ENCODE measurements at places on chromosomes 11 and 22.

- no peak overlapping the region for H3K4me3 ChIP-seq
- no peaks in the 10 kb centered on the region for H3K27me3 ChIP-seq
- DNase-seq: no peak
- H3K4me1 ChIP-seq: no peaks in the 10 kb centered on the region
- H3K36me3 ChIP-seq: peaks cover 10% of the 10 kb centered on the region
Measured at GRCh38 chr11:58629857-58630256, 7.4 kb downstream of the CNTF start.

DNA sequence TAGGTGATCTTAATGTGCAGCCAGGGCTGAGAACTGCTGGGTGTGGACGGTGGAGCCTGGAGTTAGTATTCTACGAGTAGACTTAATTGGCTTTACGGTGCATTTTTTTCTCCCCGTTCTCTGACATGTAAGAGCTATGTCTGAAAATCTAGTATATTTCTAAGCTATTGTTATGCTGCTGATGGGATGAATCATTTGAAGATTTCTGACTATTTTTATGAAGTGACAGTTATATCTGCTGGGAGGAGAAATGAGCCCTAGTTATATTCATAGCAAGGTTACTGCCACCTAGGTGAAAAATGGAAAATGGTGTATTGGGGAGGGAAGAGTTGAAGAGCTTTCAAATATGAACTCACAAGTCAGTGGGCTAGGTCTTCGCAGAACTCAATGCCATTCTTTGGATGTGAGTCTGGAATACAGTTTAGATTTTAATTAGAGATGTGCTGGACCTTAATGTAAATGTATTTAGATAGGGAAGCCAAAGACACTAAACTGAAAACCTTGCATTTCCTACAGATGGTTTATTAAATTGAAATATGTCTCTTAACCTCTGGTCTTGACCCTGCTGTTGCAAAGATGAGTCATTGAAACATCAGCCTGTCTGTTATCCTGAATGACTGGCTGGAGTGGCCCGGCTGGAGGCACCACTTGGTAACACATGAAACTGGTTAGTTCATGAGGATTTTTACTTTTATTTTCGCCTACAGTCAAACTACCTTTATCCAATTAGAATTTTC, 293.7 kb downstream of the DDX10 start:
- no peak overlapping the region for H3K27ac ChIP-seq
- no peaks in the 10 kb centered on the region for H3K4me1 ChIP-seq
- no peaks in the 10 kb centered on the region for H3K36me3 ChIP-seq
- DNase-seq: no peak

GRCh38 chr22:41672780-41673509, 15.7 kb downstream of the SNU13 start:
- H3K36me3 ChIP-seq: peaks cover 40% of the 10 kb centered on the region
- no peak overlapping the region for H3K27ac ChIP-seq
- DNase-seq: no peak
- no peaks in the 10 kb centered on the region for H3K27me3 ChIP-seq
- no peaks in the 10 kb centered on the region for H3K4me1 ChIP-seq

- DNase-seq: no peak
- no peaks in the 10 kb centered on the region for H3K4me1 ChIP-seq
- no peak overlapping the region for H3K4me3 ChIP-seq
- no peaks in the 10 kb centered on the region for H3K27me3 ChIP-seq
Measured at GRCh38 chr11:10379871-10380568, 75.0 kb upstream of the AMPD3 start.

- H3K4me1 ChIP-seq: no peaks in the 10 kb centered on the region
- H3K36me3 ChIP-seq: no peaks in the 10 kb centered on the region
- no peaks in the 10 kb centered on the region for H3K27me3 ChIP-seq
- no peak for DNase-seq
Measured at GRCh38 chr11:31237819-31238760, 131.4 kb downstream of the DCDC1 start.

DNA sequence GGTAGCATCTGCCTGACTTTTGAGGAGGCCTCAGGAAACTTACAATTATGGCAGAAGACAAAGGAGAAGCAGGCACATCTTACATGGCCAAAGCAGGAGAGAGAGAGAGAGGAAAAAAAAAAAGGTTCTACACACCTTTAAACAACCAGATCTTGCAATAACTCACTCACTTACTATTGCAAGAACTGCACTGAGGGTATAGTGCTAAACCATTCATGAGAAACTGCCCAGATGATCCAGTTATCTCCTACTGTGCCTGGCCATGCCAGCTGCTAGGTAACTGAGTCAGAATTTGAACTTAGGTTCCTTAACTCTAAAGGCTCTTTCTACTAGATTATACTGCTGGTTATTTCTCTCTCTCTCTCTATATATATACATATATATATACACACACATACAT, 7.3 kb downstream of the HORMAD2 start:
- no peak overlapping the region for H3K27ac ChIP-seq
- peaks cover 5% of the 10 kb centered on the region for H3K4me1 ChIP-seq
- DNase-seq: no peak
- H3K27me3 ChIP-seq: no peaks in the 10 kb centered on the region
- no peaks in the 10 kb centered on the region for H3K36me3 ChIP-seq

DNA sequence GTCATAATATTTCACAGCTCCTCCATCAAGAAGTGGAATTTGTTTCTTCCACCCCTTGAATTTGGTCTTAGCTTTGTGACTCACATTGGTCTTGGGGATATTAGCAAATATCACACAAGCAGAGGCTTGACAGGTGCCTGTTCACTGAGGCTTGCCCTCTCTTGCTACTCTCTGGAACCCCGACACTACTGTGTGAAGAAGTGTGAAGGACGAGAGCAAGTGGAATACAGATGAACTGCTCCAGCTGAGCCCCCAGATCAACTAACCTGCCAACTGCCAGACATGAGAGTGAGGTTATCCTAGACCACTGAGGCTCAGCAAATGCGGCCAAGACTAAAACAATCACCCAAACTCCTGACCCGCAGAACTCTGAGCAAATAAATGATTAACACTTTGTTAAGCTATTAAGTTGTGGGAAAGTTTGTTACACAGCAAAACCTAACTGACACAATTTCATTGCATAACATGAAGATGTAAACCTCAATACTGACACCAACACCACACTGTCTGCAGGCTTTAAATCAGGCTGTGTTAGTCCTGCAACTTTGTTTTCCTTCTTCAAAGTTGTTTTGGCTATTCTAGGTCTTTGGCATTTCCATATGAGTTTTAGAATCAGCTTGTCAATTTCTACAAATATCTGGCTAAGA, 142.5 kb downstream of the APOL5 start:
- no peaks in the 10 kb centered on the region for H3K4me1 ChIP-seq
- H3K36me3 ChIP-seq: no peaks in the 10 kb centered on the region
- DNase-seq: no peak
- no peak overlapping the region for H3K4me3 ChIP-seq
- H3K27ac ChIP-seq: no peak overlapping the region
- H3K27me3 ChIP-seq: no peaks in the 10 kb centered on the region

- no peak overlapping the region for H3K27ac ChIP-seq
- no peaks in the 10 kb centered on the region for H3K36me3 ChIP-seq
- DNase-seq: no peak
- no peaks in the 10 kb centered on the region for H3K4me1 ChIP-seq
- H3K27me3 ChIP-seq: no peaks in the 10 kb centered on the region
Measured at GRCh38 chr11:20351136-20351535, 12.4 kb upstream of the HTATIP2 start.

GRCh38 chr11:9535189-9535781, 38.2 kb upstream of the WEE1 start:
- no peak overlapping the region for H3K27ac ChIP-seq
- no peaks in the 10 kb centered on the region for H3K27me3 ChIP-seq
- no peak overlapping the region for H3K4me3 ChIP-seq
- peak; percentile 60 for DNase-seq
- H3K4me1 ChIP-seq: no peaks in the 10 kb centered on the region
- H3K36me3 ChIP-seq: no peaks in the 10 kb centered on the region

DNA sequence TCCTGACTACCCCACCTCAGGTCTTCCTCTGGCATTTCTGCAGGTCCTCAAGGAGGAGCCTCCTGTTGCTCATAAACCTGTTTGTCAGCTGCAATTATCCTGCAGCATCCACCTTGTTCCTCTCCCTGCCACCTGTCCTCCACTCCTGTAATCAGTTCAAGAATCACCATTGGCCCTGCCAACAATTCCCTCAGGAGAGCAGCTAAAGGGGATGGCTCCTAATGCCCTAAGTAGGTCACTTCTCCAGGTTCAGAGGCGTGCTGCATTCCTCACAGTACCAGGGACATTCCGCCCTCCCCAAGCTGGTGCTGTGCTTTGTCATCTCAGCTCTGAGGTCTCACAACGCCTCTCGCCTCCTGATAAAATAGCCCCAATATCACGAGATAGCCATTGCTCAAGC, 2.1 kb downstream of the CLDN25 start:
- H3K27ac ChIP-seq: no peak overlapping the region
- H3K4me3 ChIP-seq: no peak overlapping the region
- no peak for DNase-seq
- no peaks in the 10 kb centered on the region for H3K4me1 ChIP-seq

Data from effector memory CD4-positive, alpha-beta T cell (primary cell).